ENCODE measurements at places on chromosomes 2 and 18. TPM values are rescaled to one million over a fixed set of nuclear protein-coding genes. Genes with fewer than 3 reads are reported as not detected.

DNAH6 gene
- total RNA-seq = 0.04 TPM

SERPINB10 gene
- total RNA-seq = not detected

CIB4 gene
- total RNA-seq = not detected

UCN gene
- total RNA-seq = not detected

EVX2 gene
- total RNA-seq = not detected

STARD6 gene
- total RNA-seq = not detected

DNAJC27 gene
- total RNA-seq = 2.7 TPM

LYPD1 gene
- total RNA-seq = 7.3 TPM

DSC2 gene
- 25.7 TPM for total RNA-seq

C2orf92 gene
- total RNA-seq = 4.2 TPM

SRD5A2 gene
- 0.04 TPM for total RNA-seq

FKBP1B gene
- 40.5 TPM for total RNA-seq

FEV gene
- total RNA-seq = not detected

SCYGR4 gene
- total RNA-seq = not detected

CXCR4 gene
- total RNA-seq = 62.1 TPM

GCKR gene
- 0.07 TPM for total RNA-seq

CAVIN2 gene
- total RNA-seq = not detected

CPO gene
- total RNA-seq = 2.4 TPM

CBLN2 gene
- total RNA-seq = not detected
